ENCODE measurements at places on chromosomes 12 and 14.

GRCh38 chr12:63301311-63301710 lies 150.3 kb upstream of the AVPR1A start:
- DNase-seq: no peak

GRCh38 chr14:54778618-54779345 lies 123.8 kb downstream of the GCH1 start:
- no peak for DNase-seq

- no peak for DNase-seq
Observed at GRCh38 chr12:29794862-29795261, 11.1 kb upstream of the TMTC1 start.

DNA sequence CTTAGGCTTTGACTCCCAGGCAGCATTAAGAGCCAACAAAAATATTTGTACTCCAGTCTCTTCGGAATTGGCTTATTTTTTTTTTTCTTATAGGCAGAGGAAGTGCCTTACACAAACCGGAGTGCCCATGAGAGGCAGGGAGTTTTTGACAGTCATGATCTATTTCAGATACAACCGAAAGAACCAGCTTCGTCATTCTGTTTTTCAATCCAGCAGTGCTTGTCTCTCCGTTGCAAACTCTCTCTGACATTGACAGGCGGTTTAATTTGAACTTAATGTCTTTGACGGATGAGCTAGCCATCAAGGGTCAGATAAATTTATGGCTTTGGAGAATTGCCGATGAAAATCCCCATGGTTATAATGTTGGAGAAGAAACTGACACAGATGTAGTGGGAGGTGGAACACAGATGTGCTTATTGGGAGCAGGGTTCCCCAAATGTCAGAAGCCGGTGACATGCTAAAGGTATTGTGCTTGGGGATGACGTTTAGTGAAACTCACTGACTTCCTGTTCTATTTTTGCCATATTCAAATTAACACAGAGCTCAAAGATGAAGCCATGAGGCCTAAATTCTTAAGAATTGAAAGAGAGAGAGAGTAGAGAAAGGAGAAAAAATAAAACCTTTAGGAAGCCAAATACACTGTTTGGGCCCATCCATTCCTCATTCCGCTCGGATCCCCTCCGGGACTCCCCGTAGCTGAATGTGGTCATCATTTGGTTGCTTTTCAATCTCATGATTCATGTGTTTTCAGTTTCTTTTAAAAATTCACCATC lies 59.7 kb downstream of the PLXNC1 start:
- DNase-seq: no peak

GRCh38 chr14:54935958-54936357 lies 33.3 kb upstream of the GCH1 start:
- no peak for DNase-seq

DNA sequence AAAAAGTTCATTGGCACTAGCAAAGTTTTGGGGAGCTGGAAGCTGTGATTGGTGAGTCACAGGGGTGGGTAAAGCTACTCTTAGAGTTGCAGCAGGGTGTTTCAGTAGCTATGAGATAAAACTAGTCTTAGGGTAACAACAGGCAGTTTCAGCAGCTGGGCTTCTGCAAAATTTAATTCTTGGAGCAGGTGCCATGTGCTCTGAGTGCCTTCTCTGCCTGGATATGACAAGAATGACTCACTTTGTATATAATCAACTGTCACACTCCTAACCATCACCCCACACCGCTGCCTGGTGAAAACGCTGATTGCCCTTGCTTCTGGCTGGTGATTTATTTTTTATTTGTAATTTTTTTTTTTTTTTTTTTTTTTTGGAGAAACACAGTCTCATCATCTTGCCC lies 10.5 kb upstream of the PLBD2 start:
- DNase-seq: no peak

GRCh38 chr12:14560904-14561574 lies 6.6 kb downstream of the PLBD1 start:
- no peak for DNase-seq

- DNase-seq: no peak
Observed at GRCh38 chr14:61533513-61534255, 161.6 kb upstream of the HIF1A start.

GRCh38 chr12:989751-990660 lies 1.0 kb upstream of the ERC1 start:
- peak; percentile 89 for DNase-seq

DNA sequence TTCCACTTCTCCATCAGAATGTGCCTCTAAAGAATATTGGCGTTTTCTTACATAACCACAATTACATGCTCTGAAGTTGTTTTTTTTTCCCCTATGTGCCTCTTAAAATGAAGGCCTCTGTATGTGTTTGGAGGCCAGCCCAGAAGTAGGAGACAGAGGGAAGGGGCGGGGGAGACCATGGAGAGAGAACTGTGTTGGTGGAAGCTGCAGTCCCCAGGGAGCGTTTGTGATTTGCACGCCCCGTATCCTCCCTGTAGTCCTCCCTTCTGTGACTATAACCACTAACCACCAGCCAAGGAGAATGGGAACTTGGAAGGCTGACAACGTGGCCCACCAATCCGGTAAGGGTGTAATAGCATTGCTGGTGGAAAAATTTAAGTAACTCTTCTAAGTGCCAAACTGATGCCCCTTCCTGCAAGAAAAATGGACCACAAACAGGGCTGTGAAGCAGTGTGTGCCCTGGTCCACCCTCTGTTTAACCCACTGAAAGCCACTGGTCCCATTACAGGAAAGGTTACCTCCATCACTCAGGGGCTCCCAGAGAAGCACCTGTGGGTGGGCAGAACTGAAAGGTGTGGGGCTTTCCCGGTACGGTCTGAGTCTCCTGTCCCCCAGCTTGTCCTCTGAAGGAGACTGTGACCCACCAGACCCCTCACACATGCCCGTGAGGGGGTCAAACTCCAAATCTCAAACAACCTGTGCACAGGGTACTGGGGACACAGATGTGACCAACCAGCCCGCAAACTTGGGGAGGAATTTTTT lies 36.8 kb downstream of the CCDC88C start:
- peak; percentile 70 for DNase-seq

GRCh38 chr12:38906482-38907200 lies 1.2 kb upstream of the CPNE8 start:
- DNase-seq: peak; percentile 99

GRCh38 chr12:90280564-90281058 lies 572.0 kb upstream of the ATP2B1 start:
- no peak for DNase-seq

DNA sequence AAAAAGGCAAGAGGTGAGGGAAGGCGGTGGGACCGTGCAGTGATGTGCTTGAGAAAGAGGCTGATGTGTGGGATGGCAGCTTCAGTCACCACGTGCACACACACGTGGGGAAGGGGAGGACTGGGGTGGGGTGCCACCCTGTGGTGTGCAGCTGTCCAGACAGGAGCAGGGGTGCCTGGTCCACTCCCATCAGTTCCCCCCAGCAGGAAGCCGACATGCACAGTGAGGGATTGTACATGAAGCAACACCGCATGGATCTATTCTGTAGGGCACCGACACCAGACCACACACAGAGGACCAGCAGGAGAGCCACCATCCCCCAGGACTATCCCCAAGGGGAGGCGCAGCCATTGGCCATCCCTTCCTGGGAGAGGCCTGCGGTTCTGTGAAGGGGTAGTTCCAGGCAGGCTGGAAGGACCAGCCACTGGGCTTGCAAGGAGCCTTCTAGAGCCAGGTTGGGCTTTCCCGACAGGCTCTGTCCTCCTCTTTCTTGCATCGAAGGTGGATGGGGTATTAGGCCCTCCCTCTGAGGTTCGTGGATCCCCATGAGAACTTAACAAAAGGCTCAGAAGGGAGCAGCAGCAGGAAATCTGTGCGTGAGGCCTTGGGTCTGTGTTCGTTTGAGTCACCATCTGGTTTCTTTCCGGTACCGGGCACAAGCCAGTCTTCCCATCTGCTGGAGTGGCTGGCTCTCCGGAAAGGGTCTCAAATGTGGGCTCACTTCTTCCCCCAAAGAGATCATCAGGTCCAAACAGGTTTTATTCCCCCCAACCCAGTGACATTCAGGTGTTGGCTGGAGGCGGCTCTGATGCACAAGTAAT lies 59.8 kb downstream of the PLEKHG3 start:
- peak; percentile 76 for DNase-seq

GRCh38 chr12:11568155-11568761 lies 81.2 kb upstream of the ETV6 start:
- DNase-seq: no peak

DNA sequence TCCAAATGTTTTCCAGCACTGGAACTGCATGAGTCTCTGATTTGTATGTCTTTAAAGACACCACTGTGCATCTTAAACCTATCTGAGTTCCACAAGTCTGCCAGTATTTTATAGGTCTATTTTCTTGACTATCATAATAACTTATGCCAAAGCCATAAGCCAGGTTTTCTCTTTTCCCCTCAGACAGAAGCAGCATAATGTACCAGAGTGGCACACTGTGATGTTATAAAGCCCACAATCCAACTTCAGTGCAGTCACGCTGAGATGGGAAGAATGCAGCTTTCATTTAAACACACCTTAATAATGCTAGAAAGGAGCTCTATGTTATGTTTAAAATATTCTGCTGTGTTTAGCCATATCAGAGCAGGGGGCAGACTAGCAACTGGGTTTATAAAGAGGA lies 923.3 kb downstream of the DIO2 start:
- no peak for DNase-seq

DNA sequence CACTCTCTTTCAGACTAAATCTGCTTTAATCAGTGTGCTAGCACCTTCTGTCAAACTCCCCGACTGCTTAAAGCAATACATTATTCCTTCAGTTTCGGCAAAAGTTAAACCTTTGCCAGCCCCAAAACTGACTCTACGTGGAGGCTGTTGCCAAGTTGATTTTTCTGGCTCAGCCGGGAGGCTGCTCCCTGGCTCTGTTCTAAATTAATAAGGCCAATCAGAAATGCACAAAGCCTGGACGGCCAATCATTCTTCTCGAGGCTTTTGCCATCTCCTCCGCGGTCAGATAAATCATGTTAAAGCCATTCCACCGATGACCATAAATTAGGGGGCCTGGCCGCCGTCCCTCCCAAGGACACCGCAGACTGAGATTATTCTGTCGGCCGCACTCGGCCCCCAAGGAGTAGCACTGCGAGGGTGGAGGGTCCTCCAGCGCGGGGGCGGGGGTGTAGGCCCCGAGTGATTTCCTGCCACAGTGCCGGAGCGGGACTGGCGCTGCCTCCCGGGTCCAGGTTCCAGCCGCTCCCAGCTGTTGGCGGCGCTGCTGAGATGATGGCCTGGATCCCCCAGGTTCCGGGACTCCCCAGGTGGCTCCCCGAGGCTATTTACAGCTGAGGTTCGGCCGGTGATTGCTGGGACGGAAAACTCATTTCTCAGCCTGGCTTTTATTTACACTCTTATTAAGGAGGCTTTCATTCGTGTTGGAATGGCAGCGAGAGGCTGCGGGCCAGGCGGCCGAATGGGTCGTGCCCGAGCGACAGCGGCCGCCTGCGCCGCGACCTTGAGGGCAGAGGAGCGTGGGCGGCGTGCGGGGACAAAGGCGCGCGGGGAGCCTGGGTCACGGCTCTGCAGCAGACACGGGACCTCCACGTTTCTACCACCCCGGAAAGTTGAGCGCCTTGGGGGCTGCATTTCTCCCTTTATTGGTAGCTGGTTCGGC lies 165.1 kb downstream of the MON2 start:
- peak; percentile 35 for DNase-seq

- no peak for DNase-seq
Observed at GRCh38 chr12:27778206-27778605, 1.8 kb upstream of the KLHL42 start.

GRCh38 chr12:69123311-69123710 lies 116.1 kb upstream of the CPSF6 start:
- no peak for DNase-seq

DNA sequence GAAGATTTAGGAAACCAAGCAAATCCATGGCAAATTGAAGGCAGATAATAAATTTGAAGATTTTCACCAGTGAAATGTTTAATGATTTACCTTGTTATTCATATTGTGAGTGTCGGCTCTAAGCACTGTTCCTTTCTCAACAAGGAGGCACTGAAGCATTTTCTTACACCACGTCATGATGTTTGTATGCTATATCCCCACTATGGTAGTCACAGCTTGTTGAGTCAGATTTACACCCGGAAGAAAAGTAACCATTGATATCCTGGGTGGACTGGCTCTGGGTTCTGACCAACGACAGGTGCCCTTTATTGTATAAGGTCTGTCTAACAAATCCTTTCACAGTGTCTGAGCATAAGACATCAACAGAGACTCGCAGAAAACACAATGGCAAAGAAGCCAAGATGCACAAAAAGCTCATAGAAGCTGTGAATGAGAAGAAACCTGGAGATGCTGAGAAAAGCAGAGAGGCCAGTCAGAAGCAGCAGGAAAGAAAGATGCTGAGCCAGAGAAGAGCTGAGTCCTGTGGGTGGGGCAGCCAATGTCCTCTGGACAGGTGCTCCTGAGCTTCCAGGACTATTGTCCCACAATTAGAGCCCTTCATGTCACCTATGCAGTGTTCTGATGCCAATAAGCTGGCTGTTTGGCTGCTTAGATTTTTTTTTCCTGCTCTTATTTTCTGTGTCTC lies 49.7 kb upstream of the ARHGAP5 start:
- DNase-seq: no peak

DNA sequence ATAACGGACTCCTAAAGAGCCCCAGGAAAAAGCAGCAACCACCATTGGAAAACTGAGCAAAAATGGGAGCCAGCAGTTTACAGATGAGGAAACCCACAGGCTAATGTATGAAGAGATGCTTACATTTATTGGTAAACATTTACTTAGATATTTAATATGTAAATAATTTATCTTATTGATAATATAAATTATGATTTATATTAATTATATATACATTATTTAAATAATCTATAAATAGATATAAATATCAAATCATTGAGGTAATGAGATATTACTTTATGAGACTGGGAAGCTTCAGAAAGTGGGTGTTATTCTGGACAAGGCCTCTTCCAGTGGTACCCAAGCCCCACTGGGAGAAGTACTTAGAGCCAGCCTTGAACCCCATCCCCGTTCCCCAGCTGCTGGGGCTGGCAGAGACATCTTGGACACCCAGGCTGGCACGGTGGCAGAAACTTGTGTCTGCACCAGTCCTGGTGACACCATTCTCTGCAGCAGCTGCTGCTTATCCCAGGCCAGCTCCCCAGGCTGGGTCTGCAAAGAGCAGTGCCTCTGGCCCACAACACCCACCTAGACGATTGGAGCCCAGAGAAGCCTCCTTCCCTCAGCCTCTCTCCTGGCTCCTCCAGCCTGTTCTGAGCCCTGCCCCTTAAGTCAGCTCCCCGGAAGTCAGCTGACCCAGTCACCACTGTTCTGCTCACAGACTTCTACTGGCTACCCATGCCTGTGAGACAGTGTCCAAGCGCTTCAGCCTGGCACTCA lies 25.9 kb downstream of the ISCA2 start:
- no peak for DNase-seq

DNA sequence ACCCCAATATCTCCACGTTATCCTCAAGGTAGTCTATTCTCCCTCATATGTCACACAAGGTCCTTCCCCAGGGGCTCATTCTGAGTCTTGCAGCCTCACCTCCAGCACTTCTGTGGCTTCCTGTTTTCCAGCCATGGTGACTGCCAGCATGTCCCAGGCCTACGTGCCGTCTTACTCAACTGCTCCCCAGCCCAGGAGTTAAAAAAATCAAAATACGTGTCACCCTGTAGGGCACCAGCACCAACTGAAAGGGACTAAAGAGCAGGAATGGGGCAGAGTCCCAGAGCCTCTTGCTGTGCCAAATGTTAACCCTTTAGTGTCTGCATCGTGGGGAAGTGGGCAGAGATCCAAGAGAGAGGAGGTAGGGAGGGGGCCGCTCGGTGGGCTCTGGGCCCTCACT lies 37.0 kb upstream of the MED13L start:
- DNase-seq: no peak

Measured in NCI-H82 (cell line).